Right atrium auricular region (tissue), 2 donors: ENCODE measurements at places on chromosomes 7 and 10.
A peak's percentile ranks its signal among the peaks of the same experiment; 100 is the strongest.

- no peaks in the 10 kb centered on the region for H3K27me3 ChIP-seq
- peaks cover 6% of the 10 kb centered on the region for H3K4me1 ChIP-seq
- H3K4me3 ChIP-seq: no peak overlapping the region
- no peaks in the 10 kb centered on the region for H3K36me3 ChIP-seq
- no peak overlapping the region for H3K27ac ChIP-seq
Measured at GRCh38 chr7:90570373-90570959, 25.7 kb upstream of the CDK14 start.

- H3K27ac ChIP-seq: no peak overlapping the region
- DNase-seq: no peak
- no peak overlapping the region for H3K4me3 ChIP-seq
- no peaks in the 10 kb centered on the region for H3K36me3 ChIP-seq
- H3K27me3 ChIP-seq: no peaks in the 10 kb centered on the region
Measured at GRCh38 chr10:62554632-62555199, 180.5 kb downstream of the ZNF365 start.

DNA sequence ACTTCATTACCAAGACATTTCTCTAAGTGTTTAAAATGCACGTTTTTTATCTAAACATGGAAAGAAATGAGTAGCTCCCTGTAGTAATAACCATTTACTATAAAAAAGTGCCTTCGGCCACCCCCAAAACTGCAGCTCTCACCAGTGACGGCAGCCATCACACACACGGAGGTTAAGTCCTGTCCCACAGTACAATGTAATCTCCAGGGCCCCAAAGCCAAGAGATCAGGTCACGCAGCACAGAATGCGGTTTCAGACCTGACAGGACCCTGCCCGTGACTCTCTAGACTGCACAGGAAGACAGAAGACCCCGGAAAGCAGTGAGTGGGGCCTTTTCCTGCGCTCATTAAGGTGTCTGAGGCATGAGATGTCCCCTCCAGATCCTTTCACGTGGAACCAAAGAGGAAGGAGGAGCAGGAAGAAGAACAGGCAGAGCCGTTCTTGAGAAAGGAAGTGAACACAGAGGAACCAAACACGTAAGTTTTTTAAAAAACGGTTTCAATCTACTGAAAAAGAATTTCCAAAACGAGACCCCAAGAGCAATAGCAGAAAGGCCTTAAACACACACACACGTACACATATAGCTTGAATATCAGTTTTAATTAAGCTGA lies 125.7 kb downstream of the ZMYND11 start:
- no peak for DNase-seq
- no peak overlapping the region for H3K4me3 ChIP-seq
- no peaks in the 10 kb centered on the region for H3K36me3 ChIP-seq
- H3K4me1 ChIP-seq: no peaks in the 10 kb centered on the region

DNA sequence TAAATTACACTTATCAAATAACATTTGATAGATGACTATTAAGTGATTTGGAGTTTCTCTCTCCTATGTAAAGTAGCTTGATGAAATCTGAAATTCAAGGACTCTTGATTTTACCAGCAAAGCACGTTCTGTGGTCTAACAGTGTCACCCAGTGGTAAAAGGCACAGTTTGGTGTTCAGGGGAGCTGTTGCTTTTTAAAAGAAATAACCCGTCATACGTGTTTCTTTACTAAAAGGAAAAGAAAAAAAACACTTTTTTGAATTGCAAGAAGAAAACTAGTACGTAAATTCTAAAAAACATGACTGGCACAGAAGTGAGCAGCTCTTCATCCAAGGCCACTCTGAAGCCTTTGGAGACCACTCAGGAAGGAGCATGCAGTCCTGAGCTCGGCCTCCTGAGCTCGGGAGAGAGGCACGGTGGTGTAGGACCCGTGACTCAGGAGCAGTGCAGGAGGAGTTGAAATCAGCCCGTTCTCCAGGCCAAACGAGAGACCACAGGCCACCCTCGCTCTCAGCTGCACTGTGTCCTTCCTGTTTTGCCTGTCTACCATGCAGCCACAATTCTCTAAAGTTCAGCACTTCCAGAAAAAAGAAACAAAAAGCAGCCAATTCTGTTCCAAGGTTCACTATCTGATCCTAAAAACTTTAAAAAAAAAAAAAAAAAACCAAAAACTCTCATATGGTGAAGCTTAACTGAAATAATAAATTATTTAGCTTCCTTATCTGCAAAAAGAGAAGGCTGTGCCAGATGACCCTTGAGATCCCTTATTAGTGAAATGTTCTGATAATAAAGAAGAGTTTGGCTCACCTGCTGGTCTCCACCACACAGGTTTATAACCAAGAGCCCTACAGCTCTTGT lies 212.6 kb upstream of the FRMD4A start:
- no peaks in the 10 kb centered on the region for H3K27me3 ChIP-seq
- no peak overlapping the region for H3K4me3 ChIP-seq
- no peaks in the 10 kb centered on the region for H3K36me3 ChIP-seq
- peak overlapping the region; percentile 45 for H3K27ac ChIP-seq

DNA sequence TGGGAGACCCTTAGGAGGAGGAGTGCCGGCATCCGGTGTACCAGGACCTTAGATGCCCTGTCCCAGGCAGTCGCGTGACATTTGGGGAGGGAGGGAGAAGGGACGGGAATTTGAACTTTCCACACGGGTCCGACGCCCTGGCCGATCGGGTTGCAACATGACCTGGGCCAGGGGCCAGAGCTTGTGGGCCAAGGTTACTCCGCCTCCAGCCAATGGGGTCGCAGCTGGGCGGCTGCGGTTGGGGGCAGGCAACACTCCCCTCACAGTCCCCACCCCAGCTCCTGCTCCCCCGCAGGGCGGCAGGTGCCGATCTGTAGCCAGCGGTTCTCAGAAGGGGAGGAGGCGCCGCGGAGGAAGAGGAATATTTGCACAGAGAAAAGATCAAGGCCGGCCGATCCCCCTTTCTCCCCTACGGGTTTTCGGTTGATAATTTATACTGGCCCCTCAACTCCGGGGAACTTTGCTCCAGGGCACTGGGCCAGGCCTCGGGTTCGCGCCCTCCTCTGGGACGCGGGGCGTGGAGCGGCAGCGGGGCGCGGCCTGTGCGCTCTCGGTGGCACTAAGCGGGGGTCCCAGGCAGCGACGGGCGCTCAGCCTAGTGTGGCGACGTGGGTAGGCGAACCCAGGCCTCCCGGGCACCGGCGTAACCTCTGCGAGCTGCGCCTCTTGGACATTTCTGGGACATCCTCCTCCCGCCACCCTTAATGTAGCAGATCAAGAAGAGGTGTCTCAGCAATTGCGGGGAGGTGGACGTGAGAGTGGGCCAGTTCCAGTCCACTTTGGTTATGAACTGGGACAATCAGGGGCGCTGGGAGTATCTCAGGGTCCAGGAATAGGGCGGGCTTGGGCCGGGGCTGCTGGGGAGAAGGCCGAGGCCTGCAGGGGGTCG lies 1.2 kb downstream of the MLXIPL start:
- peaks cover 21% of the 10 kb centered on the region for H3K4me1 ChIP-seq
- H3K27ac ChIP-seq: no peak overlapping the region
- DNase-seq: peak; percentile 75
- peaks cover 7% of the 10 kb centered on the region for H3K27me3 ChIP-seq
- no peaks in the 10 kb centered on the region for H3K36me3 ChIP-seq

DNA sequence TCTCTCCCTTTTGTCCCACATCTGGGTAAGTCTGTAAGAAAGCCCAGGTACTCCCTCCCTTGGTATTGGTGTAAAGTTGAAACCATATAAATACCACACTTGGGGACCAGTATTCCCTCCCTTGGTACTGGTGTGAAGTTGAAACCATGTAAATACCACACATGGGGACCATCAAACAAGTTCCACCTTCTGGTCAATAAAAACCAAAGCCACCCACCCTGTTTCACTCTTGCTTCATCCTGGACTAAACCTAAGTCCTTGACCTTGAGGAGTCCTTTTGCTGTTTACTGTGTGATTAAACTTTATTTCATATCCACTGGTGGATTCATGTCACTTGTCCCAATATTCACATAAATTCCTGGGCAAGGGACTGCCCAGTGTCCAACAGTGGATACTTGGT lies 8.4 kb downstream of the P4HA1 start:
- H3K27me3 ChIP-seq: no peaks in the 10 kb centered on the region
- DNase-seq: no peak
- H3K4me1 ChIP-seq: peaks cover 17% of the 10 kb centered on the region
- H3K27ac ChIP-seq: peak overlapping the region; percentile 11
- H3K36me3 ChIP-seq: no peaks in the 10 kb centered on the region

DNA sequence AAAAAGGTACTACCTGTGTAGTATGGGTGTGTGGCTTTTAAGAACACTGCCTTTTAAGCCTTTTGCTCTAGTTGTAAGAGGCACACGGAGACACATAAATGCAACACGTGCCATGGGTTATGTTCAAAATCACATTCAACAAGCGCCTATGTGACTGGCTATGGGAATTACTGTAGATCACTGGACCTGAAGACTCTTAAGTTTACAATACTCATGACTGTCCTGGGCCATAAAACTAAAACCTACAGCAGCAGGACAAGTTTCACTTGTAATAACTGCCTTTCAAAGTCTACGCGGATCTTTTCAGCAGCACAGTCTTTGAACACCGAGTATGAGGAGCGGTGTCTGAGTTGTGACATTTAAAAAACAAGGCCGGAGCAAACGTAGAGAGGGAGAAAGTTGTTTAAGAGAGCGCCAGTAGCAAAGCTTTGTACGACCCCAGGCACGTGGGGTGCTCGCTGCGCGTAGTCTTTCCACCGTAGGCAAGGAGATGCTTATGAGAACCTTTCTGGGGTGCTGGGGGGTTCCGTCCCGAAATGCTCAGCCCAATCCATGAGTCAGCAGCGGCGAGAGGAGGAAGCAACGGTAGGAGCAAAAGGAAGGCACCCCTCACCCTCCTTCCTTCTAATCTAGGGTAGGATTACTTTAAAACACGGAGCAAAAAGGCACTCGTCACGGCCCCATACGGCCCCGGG lies 662 bp downstream of the DNAJC2 start:
- H3K36me3 ChIP-seq: peaks cover 8% of the 10 kb centered on the region
- no peaks in the 10 kb centered on the region for H3K4me1 ChIP-seq
- H3K27ac ChIP-seq: peak overlapping the region; percentile 83
- no peaks in the 10 kb centered on the region for H3K27me3 ChIP-seq
- DNase-seq: no peak
- H3K4me3 ChIP-seq: peak overlapping the region; percentile 79

GRCh38 chr7:11742496-11742895 lies 89.5 kb downstream of the THSD7A start:
- no peak for DNase-seq
- no peaks in the 10 kb centered on the region for H3K4me1 ChIP-seq
- no peak overlapping the region for H3K27ac ChIP-seq
- H3K36me3 ChIP-seq: no peaks in the 10 kb centered on the region
- H3K27me3 ChIP-seq: no peaks in the 10 kb centered on the region

GRCh38 chr10:74976565-74976964 lies 134.9 kb upstream of the SAMD8 start:
- no peak overlapping the region for H3K27ac ChIP-seq
- H3K4me1 ChIP-seq: no peaks in the 10 kb centered on the region
- H3K4me3 ChIP-seq: no peak overlapping the region

DNA sequence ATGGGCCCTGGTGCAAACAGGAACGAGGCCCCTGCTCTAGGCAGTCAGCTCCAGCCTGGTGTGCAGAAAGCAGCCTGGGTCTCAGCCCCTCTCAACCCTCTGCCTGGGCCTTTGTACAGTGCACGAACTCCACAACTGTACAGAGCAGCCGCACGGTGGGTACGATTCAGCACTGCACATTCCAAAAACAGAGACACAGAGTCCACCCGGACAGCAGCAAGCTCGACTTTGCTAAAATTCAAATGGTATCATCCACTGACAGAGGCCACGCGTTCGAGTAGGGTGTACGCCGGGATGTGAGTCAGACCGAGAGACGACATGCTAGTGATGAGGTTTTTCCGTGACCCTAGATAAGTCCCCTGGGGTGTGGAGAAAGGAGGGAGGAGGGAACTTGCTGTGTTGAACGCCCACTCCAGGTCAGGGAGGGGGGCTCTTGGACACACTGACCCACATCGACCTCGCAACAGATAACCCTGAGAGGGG lies 65.6 kb upstream of the PDGFA start:
- H3K27me3 ChIP-seq: no peaks in the 10 kb centered on the region
- no peak for DNase-seq
- H3K4me1 ChIP-seq: peaks cover 6% of the 10 kb centered on the region
- no peak overlapping the region for H3K4me3 ChIP-seq
- no peak overlapping the region for H3K27ac ChIP-seq

GRCh38 chr7:41292487-41292886 lies 410.4 kb downstream of the INHBA start:
- no peak overlapping the region for H3K27ac ChIP-seq
- DNase-seq: no peak
- no peaks in the 10 kb centered on the region for H3K27me3 ChIP-seq
- no peaks in the 10 kb centered on the region for H3K36me3 ChIP-seq
- no peak overlapping the region for H3K4me3 ChIP-seq

- H3K4me3 ChIP-seq: no peak overlapping the region
- H3K4me1 ChIP-seq: no peaks in the 10 kb centered on the region
- no peaks in the 10 kb centered on the region for H3K27me3 ChIP-seq
- DNase-seq: no peak
- H3K27ac ChIP-seq: no peak overlapping the region
Measured at GRCh38 chr7:91632234-91632940, 248.1 kb downstream of the MTERF1 start.

DNA sequence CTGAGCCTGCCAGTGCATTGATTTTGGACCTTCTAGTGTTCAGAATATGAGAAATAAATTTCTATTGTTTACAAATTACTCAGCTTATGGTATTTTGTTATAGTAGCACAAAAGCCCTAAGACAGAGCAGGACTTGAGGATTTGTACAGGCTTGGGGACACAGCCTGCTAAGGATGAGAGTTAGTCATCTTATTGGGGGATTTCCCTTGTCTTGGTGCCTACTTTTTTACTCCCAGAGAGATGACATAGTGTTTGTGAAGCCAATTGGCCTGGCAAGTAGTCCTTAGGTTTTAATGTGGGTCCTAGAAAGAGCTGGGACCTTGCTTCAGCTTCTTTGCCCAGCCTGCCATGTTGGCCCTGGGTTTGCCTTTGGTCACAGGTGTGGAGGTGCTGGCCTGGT lies 364.0 kb downstream of the REEP3 start:
- H3K27me3 ChIP-seq: no peaks in the 10 kb centered on the region
- no peaks in the 10 kb centered on the region for H3K4me1 ChIP-seq
- H3K27ac ChIP-seq: no peak overlapping the region
- no peak for DNase-seq

DNA sequence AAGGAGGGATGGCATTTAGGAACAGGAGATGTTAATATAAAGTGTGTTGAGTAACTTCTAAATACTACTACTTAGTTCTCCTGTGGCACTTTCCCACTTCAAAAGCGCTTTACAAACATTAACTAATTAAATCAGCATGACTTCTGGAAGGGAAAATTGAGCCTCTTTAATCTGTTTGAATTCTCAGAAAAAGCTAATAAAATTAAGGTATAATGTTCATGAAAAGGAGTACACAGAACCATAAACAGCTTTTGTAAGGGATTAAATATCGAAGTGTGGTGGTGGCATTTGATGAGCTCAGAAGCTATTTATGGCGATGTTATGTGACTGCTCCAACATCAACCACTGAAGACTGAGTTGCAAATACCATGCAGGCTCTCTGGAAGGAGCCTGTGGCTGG lies 10.2 kb upstream of the VAX1 start:
- no peak for DNase-seq
- no peaks in the 10 kb centered on the region for H3K36me3 ChIP-seq
- H3K4me3 ChIP-seq: no peak overlapping the region
- no peak overlapping the region for H3K27ac ChIP-seq
- no peaks in the 10 kb centered on the region for H3K4me1 ChIP-seq
- H3K27me3 ChIP-seq: no peaks in the 10 kb centered on the region

- H3K27me3 ChIP-seq: no peaks in the 10 kb centered on the region
- DNase-seq: no peak
- no peak overlapping the region for H3K4me3 ChIP-seq
- no peak overlapping the region for H3K27ac ChIP-seq
- H3K4me1 ChIP-seq: no peaks in the 10 kb centered on the region
- H3K36me3 ChIP-seq: no peaks in the 10 kb centered on the region
Measured at GRCh38 chr10:70265032-70265689, 18.6 kb downstream of the NPFFR1 start.
